ENCODE measurements at places on chromosomes 6 and 20. TPM values are rescaled to one million over a fixed set of nuclear protein-coding genes. Genes with fewer than 3 reads are reported as not detected.

MUCL3 gene
- total RNA-seq, result not detected

GUCA1A gene
- not detected for total RNA-seq

PI16 gene
- not detected for total RNA-seq

SLC26A8 gene
- not detected for total RNA-seq

AGPAT4 gene
- 2.3 TPM for total RNA-seq

PSMG4 gene
- total RNA-seq, result 16.2 TPM

CTSA gene
- total RNA-seq, result 134 TPM

TRDN gene
- total RNA-seq, result not detected

SEMG1 gene
- total RNA-seq, result not detected

DYNLT1 gene
- 107 TPM for total RNA-seq

PRDM13 gene
- total RNA-seq, result not detected

SLC22A1 gene
- total RNA-seq, result not detected

ZC3H12D gene
- 1.6 TPM for total RNA-seq

RXRB gene
- 23.3 TPM for total RNA-seq

HAO1 gene
- not detected for total RNA-seq

IRF4 gene
- total RNA-seq, result not detected

SIRPD gene
- total RNA-seq, result not detected

PTCRA gene
- not detected for total RNA-seq

ATP6V1G2 gene
- total RNA-seq, result 1.3 TPM

NCOA5 gene
- 18.8 TPM for total RNA-seq

RALGAPB gene
- total RNA-seq, result 16.2 TPM

DACT2 gene
- total RNA-seq, result 7.8 TPM

RHAG gene
- total RNA-seq, result not detected

FRK gene
- 2.9 TPM for total RNA-seq

ADGRF4 gene
- 0.16 TPM for total RNA-seq

SYNGAP1 gene
- 3.7 TPM for total RNA-seq

MTCH1 gene
- 206 TPM for total RNA-seq

EYA2 gene
- 3.6 TPM for total RNA-seq

KAT14 gene
- total RNA-seq, result 11.3 TPM

DNMT3B gene
- 0.65 TPM for total RNA-seq

EHMT2 gene
- 35.0 TPM for total RNA-seq

SRMS gene
- not detected for total RNA-seq

DSP gene
- total RNA-seq, result 0.36 TPM

PDE7B gene
- total RNA-seq, result 49.5 TPM

TAGAP gene
- total RNA-seq, result not detected

BMP6 gene
- 30.6 TPM for total RNA-seq

USP49 gene
- total RNA-seq, result 0.36 TPM

HSPA1A gene
- total RNA-seq, result 77.6 TPM

PLA2G7 gene
- total RNA-seq, result not detected

HUS1B gene
- total RNA-seq, result not detected

B3GAT2 gene
- total RNA-seq, result not detected

ARFGEF3 gene
- 0.32 TPM for total RNA-seq

BTN1A1 gene
- total RNA-seq, result not detected

All from cardiac atrium fibroblast (primary cell).